ENCODE measurements at places on chromosomes 12 and 14.

- DNase-seq, result no peak
Measured at GRCh38 chr12:3087758-3088650, 10.8 kb downstream of the TSPAN9 start.

DNA sequence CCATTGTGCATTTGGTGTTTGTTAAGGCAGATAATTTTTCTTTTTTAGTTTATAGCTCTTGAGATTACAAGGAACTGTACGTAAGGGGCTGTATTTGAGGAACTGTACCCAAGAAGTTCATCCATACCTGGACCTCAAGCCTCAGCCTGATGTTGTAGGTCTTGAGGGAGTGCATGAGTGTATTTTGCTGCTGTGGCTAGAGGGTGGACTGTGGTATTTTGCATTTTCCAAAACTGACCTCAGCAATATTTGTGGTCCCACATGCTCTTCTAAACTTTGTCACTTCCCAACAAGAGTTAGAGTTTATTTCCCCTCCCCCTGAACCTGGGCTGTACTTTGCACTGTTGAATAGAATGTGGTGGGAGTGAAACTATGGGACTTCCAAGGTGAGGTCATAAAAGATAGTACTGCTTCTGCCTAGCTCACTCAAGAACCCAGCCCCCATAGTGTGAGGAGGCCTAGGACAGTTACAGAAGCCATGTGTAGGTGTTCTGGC, 42.2 kb upstream of the FBXO33 start:
- no peak for DNase-seq

- no peak for DNase-seq
Measured at GRCh38 chr12:97022536-97023230, 115.6 kb downstream of the NEDD1 start.

- no peak for DNase-seq
Measured at GRCh38 chr14:96138241-96138640, 66.4 kb upstream of the BDKRB2 start.

DNA sequence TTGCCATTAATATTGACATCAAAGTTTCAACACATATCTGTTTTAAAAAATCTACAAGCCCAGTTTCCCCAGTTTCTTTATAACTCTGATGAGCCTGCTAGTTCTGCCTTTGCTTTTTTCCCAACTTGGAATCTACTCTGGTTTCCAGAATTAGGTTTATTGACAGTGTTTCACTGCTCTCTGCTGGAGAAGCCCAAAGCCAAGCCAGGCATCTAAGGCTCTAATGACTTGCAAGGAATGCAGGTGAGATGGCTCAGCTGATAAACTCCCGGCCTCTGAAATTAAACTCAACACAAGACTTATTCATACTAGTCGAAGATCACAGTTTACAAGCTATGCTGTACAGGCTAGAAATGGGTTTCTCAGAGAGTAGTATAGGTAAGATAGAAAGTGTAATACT, 54.3 kb downstream of the HMGA2 start:
- no peak for DNase-seq

GRCh38 chr12:15446807-15447206, 124.5 kb downstream of the PTPRO start:
- DNase-seq, result no peak

GRCh38 chr14:31966896-31967668, 110.0 kb upstream of the ARHGAP5 start:
- DNase-seq, result no peak

DNA sequence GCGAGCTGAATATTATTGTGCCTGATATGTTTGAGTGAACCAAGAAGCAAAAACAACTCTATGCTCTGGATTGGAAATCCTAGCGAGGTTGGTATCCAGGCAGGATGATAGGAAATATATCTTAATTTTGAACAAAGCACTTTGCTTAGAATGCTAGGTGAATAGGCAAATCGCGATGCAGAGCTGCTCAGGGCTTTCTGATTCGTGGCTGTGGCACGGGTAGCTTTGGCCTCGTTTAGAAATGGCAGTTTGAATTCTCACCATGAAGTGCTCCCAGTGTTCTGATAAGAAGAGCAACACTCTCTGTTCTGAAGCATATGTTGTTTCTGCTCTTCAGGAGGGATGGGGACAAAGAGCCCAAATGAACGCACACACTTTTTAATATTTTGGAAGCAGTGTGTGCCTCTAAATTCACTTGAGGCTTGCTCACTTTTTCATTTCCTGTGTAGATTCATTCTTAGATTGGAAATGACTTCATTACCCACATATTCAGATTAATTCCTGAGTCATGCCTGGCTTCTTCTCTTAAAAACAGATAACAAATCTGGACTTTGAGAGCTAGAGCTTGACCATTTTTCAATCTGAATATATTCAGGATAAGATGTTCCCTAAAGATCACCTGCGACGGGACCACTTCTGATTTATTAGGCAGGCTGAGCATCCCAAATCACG, 200.9 kb downstream of the RPAP3 start:
- DNase-seq, result no peak

GRCh38 chr12:13896063-13896626, 85.3 kb downstream of the GRIN2B start:
- DNase-seq, result no peak

DNA sequence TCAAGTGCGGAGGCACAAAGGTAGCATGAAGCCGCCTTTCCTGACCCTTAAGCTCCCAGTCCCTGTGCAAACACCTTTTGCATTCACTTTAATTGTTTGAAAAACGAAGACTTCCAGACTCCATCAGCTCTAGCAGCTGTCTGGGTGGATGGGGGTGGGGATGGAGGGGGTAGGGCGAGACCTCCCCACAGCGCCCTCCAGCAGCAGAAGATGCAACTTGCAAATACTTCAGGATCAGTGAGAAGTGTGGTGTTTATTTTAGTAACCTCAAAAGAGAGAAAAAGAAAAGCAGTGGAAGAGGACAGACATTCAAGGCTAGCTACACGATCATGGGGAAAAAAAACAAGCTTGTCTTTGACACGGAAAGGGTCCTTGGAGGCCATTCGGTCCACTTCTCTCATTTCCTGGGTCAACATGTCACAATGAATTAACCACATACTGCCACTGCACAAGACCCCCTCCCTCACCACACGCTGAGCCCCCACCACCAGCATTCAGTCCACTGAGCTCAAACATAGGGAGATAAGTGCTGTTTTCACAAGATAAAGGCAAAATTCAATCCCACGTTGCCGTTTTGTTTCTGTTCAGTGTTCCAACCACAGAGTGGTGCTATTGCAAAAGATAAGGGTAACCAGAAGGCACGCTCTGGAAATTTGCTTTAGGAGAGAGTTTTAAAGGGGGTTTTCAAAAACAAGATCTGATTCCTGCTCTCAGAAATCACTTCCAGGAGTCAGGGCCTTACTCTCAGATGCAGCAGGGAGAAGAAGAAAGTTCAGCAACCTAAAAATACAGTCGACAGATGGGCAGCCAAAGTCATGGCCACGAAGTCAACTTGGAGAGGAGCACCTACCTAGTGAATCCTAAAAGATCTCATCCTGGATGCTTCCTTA, 3.3 kb upstream of the NTF3 start:
- DNase-seq, result peak; percentile 23

GRCh38 chr14:74213907-74214803, 25.1 kb upstream of the VSX2 start:
- no peak for DNase-seq

GRCh38 chr12:47887529-47887928, 17.3 kb downstream of the VDR start:
- DNase-seq, result no peak

DNA sequence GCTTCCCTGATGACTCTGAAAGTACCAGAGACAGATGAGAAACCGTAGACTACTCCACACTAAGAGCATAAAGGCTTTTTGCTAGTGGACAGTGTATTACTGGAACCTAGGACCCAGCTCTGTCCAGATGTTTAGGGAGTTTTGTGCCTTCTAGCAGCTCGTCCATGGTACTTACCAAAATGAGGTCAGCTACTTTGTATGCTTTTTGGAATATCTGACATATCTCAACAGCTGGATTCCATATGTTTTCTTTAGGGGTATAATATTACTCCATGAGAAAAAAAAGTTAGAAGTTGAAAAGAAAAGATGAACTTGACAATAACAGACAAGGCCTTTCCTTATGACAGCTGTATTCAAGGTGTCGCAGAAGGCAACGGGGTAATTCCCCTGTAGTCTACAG, 32.1 kb upstream of the FRMD6 start:
- DNase-seq, result no peak

DNA sequence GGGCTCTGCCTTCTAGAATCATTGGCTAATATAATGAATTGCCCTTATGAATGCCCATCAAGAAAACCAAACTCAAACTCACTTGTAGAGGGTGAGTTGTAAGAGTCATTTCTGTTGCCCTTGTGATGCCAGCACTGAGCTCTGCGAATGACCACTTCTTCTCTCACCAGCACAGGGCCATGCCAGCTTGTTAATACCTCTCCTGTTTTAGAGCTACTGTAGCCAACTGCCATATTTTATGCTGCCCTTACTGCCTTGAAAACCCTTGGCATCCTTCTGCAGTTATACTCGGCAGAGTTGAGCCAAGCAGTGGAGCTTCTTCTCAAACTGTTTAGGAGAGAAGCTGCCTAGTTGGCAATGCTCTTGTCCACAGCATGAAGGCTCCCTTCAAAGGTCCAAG, 8.1 kb downstream of the KRT75 start:
- DNase-seq, result no peak

DNA sequence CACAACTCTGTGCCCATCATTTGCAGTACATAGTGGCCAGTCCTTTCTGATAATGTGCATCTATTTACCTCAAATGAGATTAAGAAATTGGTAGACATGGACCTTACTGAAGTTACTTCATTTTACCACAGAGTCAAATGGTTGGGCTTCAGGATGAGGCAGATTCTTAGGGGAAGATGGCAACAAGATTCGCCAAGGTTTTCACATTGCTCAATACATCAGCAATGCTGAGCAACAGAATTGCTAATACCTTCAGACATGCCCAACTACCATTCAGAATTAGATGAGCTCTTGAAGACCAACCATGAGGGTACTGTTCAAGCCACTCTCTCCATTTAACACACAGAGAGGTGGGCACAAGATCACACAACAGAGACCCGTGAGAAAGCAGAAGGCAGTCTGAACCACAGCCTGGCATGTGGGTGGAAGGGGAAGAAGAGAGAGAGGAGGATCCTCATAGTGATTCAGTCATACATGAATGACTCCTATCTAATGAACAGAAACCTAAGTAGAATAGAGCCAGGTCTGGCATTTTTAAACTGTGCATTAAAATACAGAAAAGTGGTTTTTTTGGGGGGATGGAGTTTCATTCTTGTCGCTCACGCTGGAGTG, 28.5 kb downstream of the CPM start:
- DNase-seq, result no peak

DNA sequence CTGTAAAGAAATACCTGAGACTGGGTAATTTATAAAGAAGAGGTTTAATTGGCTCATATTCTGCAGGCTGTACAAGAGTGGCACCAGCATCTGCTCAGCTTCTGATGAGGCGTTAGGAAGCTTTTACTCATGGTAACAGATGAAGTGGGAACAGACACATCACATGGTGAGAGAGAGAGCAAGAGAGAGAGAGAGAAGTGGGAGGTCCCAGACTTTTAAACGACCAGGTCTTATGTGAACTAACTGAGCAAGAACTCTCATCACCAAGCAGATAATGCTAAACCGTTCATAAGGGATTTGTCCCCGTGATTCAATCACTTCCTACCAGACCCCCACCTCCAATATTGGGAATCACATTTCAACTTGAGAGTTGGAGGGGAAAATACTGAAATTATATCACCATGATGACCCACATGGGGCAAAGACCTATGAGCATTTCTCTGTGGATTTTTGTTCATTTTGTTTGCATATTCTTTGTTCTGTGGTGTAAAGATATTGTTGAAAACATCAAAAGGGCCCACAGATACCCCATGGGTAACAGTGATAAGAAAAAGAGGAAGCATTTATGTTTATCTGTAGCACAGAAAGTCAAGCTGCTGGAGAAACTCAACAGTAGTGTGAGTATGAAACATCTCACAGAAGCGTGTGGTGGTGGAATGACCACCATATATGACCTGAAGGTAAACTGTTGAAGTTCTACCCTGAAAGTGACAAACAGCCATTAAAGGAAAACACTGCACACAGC, 135.2 kb upstream of the PDE3A start:
- no peak for DNase-seq

- DNase-seq, result no peak
Measured at GRCh38 chr14:91078095-91078737, 17.8 kb upstream of the RPS6KA5 start.

- DNase-seq, result no peak
Measured at GRCh38 chr14:76432827-76433752, 57.2 kb downstream of the ESRRB start.

DNA sequence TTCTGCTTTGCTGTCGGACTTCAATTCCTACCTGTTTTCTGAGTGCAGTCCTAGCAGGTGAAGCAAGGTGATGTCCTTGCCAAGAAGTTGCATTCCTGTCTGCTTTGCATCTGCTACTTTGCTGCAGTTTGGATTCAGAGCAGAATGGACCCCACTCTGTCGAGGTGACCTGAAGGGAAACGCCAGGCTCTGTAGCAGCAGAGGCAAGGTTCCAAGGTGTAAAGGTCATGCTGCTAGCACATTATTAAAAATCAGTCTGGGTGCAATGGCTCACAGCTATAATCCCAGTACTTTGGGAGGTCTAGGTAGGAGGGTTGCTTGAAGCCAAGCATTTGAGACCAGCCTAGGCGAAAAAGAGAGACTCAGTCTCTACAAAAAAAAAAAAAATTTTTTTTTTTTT, 17.3 kb upstream of the ALDH2 start:
- DNase-seq, result no peak

- DNase-seq, result no peak
Measured at GRCh38 chr12:86774841-86775388, 518.7 kb upstream of the MGAT4C start.

GRCh38 chr12:121282072-121282742, 14.3 kb downstream of the CAMKK2 start:
- DNase-seq, result no peak

DNA sequence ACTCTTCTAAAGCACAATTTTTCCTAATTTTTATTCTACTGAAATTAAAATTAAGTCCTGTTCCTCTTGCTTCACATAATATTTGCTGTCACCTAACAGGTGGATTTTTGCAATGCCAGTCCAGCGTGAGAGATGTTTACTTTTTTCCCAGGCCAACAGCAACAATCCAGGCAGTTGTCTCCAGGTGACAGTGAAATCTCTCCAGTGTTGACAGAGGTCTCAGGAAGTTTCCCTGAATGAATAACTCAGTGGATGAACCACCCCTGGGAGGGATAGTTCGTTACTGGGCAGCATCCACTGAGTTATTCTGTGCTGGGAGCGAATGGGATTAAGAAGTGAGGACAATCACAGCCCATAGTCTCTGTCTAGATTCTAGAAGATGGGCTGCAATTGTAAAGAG, 7.1 kb upstream of the NT5DC3 start:
- DNase-seq, result no peak

DNA sequence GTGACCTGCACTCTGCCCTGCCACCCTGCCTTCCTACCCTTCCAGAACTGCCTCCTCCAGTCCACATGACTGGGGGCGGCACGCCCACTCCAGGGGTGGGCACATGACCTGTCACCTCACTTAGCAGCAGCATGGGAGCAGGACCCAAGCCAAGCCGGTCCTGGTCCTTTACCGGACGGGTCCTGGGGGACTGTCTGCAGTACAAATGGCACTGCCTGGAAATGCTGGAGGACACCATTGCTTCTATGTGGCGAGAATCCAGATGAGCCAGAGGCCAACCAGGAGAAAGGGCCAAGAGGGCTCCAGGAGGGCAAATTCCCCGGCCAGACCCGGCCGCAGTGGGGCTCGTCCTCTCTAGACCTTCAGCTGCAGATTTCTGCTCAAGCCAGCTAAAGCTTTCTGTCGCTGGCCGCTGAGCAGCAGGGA, 33.1 kb downstream of the ITPK1 start:
- no peak for DNase-seq

GRCh38 chr14:99732436-99733210, 48.5 kb downstream of the CYP46A1 start:
- DNase-seq, result no peak
